KG1 (cell line): ENCODE measurements at places on chromosomes 1 and 21.

GRCh38 chr1:111099289-111099688 is 40.6 kb downstream of the DRAM2 start:
- DNase-seq, result no peak

DNA sequence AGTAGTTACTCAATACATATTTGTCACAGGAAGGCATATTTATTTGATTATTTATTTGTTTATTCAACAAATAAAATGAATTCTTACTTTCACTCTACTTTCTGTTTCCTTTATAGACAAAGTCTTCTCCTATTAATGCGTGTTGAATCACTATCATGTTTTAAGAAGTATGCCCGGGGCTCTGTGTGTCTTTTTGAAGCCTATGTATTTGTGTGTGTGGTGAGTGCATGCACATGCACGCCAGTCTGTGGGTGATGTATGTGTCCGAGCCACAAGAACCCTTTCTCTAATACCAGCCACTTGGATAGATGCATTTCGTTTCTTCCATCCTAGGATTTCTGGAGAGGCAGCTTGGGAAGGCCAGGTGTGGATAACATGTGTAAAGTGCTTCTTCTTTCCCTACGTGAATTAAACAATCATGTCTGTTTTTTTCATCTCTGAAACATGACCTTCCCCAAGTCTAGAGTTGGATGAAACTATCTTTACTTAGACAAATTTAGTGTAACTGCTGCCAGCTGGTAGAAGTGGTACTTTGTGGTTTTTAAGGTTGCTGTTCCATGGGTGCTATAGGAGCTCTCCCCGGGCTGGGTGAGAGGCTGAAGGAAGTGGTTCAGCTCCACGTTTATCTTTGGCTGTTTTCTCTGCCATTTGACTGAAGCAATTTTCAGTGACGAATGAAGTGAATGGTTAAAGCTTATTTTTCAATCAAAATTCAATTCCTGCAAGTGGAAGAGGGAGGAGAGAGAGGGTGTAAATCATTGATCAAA is 46.8 kb upstream of the PPM1J start:
- no peak for DNase-seq

DNA sequence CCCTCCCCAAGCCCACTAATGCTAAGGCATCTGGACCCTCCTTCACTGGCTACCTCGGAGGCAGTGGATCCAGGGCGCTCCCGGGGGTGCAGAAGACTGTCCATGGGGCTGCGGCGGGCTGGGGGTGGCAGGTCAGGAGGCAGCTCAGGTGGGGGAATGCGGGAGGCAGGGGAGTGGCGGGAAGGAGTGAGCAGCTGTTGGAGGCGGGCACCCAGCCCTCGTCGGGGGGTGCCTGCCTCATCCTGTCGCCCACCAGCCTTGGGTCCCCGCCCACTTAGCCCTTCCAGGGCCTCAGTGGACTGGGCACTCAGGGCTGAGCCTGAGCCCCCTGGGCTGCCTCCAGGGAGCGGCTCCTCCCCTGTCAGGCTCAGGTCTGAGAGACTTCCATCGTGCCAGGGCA is 10.7 kb upstream of the GATAD2B start:
- DNase-seq, result no peak

DNA sequence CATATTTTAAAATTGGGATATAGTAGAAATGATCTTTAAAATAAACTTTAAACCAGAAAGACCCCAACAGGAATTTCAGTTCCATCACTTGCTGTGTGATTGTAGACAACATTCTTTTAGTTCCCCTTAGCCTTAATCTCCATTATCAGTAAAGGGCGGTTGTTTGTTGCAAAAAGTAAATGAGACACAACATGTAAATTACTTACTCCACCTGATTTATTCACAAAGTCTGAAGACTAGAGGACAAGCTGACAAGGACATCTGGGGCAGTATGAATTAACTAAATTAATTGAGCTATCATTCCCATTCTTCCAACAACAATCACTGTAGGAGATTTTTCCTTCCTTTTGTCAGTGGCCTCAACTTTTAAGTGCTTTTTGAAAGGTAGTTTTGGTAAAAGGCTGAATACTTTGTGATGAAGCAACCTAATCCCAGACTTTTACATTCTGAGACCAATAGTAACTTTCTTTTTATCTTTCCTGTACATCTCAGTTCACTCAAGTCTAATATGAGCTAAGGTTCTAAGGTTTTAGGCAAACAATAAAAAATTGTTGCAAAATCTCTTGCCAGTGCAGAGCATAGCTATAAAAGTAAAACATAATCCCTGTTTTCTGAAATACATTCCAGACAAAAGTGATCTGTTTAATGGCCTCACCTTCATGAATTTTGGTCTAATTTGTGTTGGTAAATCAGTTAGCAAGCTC is 6.2 kb downstream of the SLC19A2 start:
- DNase-seq, result no peak

DNA sequence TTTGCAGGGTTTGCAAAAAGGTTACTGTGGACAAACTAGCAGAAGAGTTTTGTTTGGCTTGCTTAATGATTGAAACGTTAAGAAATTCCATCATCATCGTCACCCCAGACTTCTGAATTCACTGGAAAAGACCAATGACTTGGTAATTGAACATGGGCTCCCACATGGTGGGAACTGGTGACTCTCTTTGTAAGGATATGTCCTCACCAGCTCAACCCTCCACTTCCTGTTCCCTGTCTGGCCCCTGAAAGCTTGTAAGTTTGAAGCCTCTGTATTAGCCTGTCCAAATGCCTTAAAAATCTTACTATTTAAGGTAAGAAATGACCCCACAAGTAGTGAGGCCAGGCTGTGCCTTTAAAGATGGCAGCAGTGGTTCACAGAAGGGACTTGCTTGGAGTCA is 9.7 kb downstream of the SYT6 start:
- no peak for DNase-seq

- DNase-seq, result no peak
Observed at GRCh38 chr1:9601942-9602793, 13.5 kb downstream of the TMEM201 start.

- no peak for DNase-seq
Observed at GRCh38 chr1:53273526-53273925, 35.2 kb upstream of the MAGOH start.

- DNase-seq, result no peak
Observed at GRCh38 chr1:68801440-68801839, 304.6 kb upstream of the DEPDC1 start.

DNA sequence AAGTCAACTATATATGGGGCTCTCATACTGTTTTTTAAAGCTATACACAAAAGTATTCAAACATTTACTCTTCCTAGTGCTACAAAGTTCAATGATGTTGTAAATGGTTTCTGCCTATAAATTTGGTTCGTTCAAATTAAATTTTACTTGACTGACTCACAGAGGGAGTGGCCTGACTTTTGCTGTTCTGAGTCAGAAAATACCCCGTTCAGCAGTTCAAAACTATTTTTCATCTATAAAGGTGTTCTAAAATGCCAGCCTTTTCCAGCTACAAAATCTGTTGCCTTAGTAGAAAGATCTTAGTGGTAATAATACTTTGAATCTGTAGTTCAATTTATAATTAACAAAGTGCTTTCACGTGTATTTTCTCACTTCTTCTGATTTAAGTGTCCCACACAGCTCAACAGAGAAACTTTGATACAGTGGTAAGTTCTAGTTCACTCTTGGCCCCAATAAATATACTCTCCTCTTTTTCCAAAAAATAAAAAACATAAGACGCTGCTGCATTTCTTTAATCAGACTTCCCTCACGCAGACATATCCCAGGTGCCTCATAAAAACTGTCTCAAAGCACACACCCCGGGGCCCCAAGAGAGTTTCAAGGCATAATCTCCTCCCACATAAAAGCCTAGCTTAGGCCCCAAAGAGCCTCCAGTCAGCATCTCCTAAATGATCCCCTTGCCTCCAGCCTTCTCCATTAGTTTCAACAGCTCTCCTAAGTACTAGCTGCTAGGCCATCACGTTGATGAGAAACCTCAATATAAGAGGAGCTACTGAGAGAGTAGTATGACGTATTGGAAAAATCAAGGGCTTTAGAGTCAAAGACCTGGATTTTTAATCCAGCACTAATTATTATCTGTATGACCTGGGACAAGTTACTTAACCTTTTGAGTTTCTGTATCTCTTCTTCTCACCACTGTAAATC is 3.2 kb downstream of the PTP4A2 start:
- no peak for DNase-seq
